NCI-H2107 (cell line): ENCODE measurements at places on chromosomes 11 and 22.
A peak's percentile ranks its signal among the peaks of the same experiment; 100 is the strongest.

DNA sequence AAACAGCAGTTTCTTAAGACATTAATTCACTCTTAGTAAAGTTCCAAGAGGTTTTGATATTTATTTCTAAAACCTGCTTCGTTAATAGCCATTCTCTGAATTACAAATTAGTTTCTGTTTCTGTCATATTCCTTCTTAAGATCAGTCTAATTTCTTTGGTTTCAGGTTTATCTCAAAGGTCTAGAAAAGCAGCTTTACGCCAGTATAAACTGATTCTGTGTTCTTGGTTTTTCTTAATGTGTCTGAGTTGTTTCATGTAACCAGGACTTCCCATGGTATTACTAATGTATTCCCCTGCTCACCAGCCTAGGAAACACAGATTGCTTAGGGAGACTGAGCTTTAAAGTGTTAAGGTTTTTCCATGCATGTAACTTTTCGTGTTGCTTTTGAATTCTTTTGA lies 6.8 kb upstream of the ACY3 start:
- DNase-seq: no peak

GRCh38 chr11:109984634-109985289 lies 108.4 kb upstream of the ZC3H12C start:
- DNase-seq: no peak

GRCh38 chr22:29328566-29329500 lies 13.3 kb upstream of the RASL10A start:
- no peak for DNase-seq

- no peak for DNase-seq
Measured at GRCh38 chr11:36271794-36272407, 17.3 kb downstream of the COMMD9 start.

GRCh38 chr11:124511745-124512144 lies 31.7 kb downstream of the OR8B12 start:
- no peak for DNase-seq

GRCh38 chr11:114607753-114608459 lies 12.3 kb upstream of the NXPE4 start:
- DNase-seq: no peak

DNA sequence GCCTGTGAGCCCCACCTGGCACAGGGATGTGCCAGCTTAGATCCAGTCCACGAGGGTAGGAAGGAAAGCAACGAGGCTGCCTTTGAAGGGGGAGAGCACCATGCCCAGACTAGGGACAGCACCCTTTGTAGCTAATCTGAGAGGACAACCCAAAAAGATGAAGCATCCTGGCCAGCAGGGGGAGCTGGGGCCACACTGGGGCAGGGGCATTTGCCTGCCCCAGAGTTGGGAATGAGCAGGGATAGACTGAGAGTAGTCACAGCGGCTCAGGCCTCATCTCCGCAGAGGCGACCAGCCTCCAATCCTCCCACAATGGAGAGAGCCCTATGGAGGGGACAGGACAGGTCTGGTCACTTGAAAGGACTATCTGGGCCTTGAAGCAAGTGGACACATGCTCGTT lies 16.4 kb downstream of the LMO1 start:
- peak; percentile 58 for DNase-seq

DNA sequence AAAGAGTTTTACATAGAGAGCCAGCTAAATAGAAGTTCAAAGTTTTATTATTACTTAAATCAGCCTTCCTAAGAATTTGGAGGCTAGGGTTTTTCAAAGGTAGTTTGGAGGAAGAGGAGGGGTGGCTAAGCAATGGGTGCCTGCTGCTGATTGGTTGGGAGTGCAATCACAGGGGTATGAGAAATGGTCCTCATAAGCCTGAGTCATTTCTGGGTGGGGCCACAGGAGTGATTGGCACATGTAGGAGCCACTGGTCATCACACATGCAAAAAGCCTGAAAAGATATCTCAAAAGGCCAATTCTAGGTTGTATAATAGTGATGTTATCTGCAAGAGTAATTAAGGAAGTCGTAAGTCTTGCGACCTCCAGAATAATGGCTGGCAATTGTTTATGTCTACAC lies 12.9 kb downstream of the OR51L1 start:
- DNase-seq: no peak

- no peak for DNase-seq
Measured at GRCh38 chr11:117993988-117994745, 8.0 kb downstream of the IL10RA start.

- DNase-seq: no peak
Measured at GRCh38 chr11:104286129-104286528, 122.2 kb upstream of the PDGFD start.

DNA sequence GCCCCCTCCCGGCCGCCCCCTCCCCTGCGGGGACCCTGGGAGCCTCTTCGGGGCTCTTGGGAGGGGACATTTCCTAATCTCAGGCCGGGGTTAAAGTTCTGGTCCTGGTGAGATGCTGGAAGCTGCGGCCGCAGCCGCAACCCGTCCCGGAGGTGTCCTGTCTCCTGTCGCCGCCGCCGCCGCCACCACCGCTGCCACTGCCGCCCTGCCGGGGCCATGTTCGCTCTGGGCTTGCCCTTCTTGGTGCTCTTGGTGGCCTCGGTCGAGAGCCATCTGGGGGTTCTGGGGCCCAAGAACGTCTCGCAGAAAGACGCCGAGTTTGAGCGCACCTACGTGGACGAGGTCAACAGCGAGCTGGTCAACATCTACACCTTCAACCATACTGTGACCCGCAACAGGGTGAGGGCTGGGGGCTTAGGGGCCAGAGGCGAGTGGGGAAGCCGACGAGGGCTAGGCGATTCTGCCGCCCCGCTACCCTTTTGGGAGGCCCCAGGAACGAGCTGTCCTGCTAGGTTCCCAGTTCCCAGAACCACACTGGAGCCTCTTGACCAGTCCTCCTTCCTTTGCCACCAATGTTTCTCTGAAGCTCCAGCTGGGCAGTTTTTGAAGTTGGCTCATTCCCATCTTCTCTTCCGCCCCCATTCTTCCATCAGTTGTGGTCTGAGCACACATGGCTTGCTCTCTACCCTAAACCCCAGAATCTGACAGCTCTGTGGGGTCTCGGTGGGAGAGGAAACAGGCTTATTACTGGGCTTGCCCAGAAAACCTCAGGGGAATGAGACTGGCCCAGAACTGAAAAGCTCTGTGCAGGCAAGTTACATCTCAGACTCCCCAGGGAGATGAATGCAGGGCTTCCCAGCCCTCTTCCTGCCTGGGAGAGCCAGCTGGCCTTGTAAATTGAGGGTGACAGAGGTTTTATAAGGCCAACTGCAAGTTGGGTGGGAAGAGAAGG lies 781 bp downstream of the SIDT2 start:
- DNase-seq: no peak

DNA sequence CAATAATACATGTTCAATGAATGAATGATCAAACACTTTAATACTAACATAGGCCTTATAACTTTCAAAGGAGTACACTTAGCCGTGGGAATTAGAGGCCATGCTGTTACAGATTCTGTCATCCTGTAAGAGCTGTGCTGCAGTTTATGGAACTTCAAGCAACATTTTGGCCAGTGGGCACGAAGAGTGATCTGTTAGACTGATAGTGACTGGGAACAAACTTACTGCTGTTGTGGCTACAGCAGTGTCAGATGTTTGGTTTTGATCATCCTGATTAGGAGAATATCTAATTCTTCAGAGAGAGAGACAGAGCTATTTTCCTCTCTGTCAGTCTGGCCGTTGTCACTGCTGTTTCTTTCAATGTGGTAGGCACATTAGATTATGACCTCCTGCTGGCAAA lies 348.9 kb downstream of the NELL1 start:
- no peak for DNase-seq

DNA sequence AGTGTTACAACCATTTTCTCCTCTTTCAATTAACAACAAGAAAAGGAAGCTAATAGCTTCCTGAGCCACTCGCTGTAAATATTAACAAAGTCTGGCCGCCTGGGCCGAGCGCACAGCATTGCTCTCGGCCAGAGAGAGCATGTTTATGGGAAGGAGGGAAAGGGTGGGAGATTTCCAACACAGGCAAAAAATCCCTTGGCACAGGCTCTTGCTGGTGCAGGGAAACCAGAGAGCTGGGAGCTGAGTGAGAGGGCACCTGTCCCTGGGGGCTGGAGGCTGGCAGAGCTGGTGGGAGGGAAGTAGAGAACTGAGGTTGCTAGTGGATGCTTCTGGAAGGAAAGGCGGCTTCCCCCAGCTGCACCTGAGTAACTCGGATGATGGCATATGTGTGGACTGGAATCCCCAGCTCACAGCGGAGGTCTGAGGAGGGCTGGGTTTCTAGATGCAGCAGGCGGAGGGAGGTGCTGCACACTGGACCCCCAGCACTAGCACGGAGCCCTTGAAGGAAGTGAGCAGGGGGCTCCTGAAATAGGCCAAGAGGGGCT lies 59.6 kb downstream of the FLRT1 start:
- DNase-seq: peak; percentile 62

GRCh38 chr22:18979957-18980356 lies 43.9 kb upstream of the PRODH start:
- no peak for DNase-seq

- no peak for DNase-seq
Measured at GRCh38 chr22:27416511-27417420, 384.8 kb downstream of the MN1 start.

GRCh38 chr11:102580185-102580951 lies 44.8 kb downstream of the MMP20 start:
- DNase-seq: no peak

DNA sequence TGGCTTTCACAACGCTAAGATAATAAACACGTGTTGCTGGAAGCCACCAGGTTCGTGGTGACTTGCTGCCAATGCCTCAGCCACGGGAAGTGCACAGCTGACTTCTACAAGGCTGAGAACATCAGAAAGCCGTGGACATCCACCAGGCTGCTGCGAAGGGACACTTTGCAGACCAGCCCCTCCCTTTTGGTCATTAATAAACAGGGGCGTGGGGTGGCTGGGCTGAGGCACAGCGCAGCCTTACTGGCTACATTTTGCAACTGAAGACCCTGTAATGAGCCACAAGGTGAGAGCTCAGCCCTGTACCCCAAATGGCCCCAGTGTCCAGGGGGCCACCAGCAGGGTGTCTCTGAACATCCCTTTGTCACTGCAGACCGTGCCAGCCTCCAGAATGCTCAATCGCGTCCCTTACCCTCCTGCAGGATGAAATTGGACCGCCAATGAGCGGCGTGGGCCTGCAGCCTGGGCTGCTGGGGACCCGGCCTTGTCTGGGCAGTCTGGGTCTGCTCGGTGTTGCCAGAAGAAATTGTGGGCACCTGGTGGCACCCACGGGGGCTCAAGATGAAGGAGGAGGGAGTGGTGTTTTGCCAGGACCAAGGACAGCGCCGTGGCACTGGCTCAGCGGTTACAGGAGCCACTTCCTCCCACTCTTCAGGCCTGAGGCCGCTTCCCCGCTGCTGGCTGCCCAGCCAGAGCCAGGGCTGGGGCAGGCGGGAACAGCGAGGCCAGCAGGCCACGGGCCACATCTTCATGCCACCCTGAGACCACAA lies 181.9 kb downstream of the CTTN start:
- no peak for DNase-seq

GRCh38 chr11:14359501-14360031 lies 583 bp upstream of the RRAS2 start:
- DNase-seq: no peak

DNA sequence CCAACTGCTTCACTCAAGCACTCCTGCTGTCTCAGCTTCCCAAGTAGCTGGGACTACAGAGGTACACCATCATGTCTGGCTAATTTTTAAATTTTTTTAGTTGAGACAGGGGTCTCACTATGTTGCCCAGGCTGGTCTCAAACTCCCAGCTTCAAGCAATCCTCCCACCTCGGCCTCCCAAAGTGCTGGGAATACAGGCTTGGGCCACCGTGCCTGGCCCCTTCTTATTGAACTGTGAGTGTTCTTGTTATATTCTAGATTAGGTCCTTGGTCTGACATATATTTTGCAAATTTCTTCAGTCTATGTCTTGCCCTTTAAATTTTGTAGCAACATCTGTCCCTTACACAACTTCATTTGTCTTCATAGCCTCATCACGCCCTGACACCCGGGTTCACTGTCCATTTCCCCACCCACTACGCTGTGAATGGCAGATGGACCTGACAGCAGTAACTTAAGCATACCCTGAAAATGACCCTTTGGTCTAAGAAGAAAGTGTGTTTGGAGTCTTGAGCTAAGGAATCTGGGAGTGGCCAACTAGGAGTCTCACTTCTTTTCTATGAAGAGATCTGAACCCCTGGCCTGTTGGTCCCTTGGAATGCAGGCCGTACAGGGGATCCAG lies 4.2 kb upstream of the FAM118A start:
- DNase-seq: no peak

DNA sequence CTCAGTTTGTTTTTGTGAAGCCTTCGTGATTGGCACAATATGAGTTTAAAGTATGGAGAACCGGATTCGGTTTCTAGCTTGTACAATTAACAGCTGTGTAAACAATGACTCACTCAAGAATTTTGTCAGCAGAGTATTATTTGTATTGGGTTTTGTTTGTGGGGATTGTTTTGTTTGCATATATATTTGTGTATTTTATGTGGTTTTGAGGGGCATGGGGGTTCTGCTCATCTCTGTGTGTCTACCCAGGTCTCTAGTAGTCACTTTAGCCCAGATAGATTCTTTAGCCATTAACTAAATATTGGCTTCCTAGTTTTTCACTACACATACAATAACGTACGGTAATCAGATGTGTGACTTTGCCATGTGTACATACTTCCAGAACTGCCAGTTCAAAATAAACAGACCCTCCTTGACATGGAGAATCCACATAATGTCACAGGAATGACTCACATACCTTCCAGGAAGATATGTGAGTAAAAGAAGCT lies 7.5 kb upstream of the MS4A7 start:
- no peak for DNase-seq

DNA sequence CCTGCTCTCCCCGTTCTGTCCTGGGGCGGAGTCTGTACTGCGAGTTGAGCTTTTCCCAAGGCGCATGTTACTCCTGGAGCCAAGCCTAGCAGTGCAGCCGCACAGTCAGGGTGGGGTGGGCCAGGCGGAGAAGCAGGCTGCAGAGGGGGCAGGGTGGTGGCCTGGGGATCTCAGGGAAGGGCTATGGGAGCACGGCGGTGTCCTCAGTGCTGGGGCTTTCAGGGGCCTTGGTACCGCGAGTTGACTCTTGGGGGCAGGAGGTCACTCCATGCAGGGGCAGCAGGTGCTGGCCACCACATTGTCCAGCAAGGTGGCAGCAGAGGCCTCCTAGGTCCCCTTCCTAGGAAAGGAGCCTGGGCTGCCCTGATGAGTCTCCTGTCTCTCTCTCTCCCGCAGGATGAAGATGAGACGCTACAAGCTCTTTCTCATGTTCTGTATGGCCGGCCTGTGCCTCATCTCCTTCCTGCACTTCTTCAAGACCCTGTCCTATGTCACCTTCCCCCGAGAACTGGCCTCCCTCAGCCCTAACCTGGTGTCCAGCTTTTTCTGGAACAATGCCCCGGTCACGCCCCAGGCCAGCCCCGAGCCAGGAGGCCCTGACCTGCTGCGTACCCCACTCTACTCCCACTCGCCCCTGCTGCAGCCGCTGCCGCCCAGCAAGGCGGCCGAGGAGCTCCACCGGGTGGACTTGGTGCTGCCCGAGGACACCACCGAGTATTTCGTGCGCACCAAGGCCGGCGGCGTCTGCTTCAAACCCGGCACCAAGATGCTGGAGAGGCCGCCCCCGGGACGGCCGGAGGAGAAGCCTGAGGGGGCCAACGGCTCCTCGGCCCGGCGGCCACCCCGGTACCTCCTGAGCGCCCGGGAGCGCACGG lies 14.9 kb upstream of the MIEF1 start:
- no peak for DNase-seq
